ENCODE measurements at places on chromosomes 6 and 20.

GRCh38 chr6:136051140-136051775, 198.9 kb downstream of the MTFR2 start:
- no peak for DNase-seq

GRCh38 chr20:63107449-63108200, 100.9 kb upstream of the BHLHE23 start:
- no peak for DNase-seq

DNA sequence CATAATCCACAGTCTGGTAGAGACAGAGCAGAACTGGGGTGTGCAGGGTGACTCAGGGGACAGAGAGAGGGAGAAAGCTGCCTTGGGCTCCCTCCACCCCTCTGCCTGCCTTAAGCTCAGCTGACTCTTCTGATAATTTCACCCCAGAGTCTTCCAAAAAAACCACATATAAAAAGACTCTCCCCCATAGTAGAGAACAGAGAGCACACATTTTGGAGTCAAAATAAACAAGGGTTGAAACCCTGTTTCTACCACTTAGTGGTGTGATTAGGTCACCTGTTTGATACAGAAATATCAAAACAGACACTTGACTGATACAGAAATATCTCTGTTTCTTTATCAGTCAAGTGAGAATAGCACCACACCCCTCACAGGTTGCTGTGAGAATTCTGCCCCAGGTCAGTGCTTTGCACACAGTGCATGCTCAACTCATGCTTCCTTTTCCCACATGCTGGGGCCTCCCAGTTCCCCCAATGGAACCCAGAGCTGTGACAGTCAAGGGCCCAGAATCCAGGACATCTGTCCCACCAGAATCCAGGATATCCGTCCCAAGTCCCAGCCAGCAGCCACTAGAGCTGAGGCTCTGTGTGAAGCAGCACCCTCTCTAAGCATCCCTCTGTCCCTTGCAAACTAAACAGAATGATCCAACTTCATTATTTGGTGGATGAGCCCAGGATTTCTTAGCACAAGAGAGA, 1.2 kb downstream of the TREML2 start:
- DNase-seq, result no peak

DNA sequence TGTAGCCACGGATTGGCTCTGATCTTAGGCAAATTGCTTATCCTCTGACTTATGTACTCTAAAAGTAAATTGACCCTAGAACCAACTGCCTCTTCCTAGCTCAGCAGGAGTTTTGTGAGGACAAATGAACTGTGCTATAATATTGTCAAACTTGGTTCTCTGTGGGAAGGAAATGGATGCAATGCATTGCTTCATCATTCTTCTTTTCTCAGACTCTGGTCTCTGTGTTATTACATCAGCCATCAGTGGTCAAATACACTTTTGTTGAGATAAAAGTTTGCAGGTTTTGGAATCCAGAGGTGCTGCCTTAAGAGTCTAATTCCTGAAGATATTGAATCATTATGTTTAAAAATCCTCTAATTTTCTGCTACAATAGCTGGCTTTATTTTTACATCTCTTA, 64.9 kb downstream of the SLC24A3 start:
- no peak for DNase-seq

GRCh38 chr6:137637121-137637520, 142.9 kb upstream of the OLIG3 start:
- DNase-seq, result peak; percentile 32

GRCh38 chr20:46358346-46359058, 47.9 kb downstream of the ELMO2 start:
- no peak for DNase-seq

DNA sequence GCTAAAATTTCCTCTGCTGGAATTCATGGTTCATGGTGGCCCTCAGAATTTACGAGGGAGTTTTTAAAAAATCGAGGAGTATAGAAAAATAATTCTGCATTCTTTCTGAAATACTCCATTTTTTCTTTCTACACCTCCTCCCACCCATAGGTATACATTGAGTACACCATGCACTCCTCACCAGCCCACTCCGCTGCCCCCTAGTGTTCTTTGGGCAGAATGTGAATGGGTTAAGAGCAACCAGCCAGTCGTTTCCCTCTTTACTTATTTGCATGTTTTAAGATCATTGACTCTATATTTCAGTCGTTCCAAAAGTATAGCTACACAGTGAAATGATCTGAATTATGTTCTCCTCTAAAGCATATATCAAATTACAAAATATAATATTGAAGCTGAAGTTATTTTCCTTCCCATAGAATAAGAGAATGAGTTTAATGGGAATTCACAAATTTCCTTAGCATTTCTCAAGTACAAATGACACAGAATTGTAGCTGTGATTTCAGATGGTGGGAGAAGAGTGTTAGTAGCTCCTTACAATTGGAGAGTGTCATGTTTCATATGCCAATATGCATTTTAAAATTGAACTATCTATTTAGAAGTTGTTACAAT, 977.7 kb upstream of the SLC35B3 start:
- DNase-seq, result peak; percentile 14

- no peak for DNase-seq
Measured at GRCh38 chr20:61260905-61261304, 8.8 kb downstream of the CDH4 start.

DNA sequence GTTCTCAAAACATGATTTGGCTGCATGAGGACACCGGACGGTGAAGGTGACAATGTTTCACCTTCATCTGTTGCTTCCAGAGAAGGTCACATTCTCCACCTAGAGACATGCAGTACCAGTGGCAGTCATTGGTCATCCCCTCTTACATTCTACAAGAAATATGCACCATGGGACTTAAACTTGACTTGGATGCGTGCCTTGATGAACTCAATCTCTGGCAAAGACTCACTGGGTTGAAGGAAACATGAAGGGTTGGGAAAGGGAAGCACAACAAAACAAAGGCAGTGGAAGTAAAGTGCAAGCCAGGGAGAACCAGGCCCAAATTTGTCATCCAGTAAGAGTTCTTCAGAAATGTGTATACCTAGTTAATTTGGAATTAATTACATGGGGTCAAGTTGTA, 39.4 kb upstream of the ARMH2 start:
- DNase-seq, result no peak

DNA sequence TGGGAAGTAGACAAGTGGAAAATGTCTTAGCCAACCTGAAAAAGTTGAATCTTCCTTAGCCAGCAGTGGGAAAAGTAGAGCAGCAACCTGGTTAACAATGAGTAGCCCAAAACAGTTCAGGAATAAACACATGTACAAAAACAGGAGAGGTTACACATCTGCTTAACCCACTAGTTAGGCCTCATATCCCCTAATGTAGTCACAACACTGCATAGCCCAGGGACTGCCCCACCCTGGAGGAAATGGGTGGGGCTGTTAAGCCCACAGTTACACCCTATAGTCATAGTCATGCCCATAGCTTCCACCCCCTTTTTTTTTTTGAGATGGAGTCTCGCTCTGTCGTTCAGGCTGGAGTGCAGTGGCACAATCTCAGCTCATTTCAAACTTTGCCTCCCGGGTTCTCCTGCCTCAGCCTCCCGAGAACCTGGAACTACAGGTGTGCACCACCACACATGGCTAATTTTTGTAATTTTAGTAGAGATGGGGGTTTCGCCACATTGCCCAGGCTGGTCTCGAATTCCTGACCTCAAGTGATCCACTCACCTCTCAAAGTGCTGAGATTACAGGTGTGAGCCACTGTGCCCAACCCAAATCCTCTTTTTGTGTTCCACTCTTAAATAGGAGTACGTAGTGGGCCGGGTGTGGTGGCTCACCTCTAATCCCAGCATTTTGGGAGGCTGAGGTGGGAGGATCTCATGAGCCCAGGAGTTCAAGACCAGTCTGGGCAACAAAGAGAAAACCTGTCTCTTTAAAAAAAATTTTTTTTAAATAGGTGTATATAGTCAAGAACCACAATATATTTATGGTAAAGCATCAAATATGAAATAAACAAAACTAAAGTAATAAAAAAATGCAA, 24.5 kb downstream of the ILRUN start:
- peak; percentile 80 for DNase-seq

GRCh38 chr6:90233994-90234393, 62.6 kb downstream of the BACH2 start:
- no peak for DNase-seq

GRCh38 chr6:91185072-91185471, 598.2 kb upstream of the MAP3K7 start:
- no peak for DNase-seq

GRCh38 chr6:52620906-52621190, 44.0 kb upstream of the TRAM2 start:
- no peak for DNase-seq

GRCh38 chr20:40341561-40341960, 347.5 kb downstream of the MAFB start:
- DNase-seq, result no peak

DNA sequence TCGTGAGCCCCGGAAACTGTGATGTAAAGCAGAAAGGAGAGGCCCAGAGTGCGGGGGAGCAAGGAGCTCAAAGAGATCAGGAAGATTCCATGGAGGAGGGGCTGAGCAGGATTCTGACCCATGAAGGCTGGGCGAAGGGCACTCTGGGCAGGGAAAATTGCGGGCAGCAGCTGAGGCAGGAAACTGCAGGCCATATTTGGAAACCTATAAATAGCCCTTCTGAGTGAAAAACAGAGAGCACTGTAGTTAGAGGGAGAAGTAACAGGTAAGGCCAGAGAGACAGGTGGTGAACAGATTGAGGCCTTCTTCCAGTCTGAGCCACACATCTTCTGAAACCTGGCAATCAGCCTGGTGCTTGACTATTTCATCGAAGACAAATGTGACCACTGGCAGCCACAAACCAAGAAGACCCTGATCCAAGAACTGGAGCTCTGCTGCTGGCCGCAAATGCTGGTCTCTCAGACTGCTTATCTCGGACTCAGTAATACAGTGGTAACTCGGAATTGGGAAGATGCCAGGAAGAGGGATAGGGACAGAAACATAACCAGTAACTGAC, 14.1 kb upstream of the BEND3 start:
- DNase-seq, result no peak

DNA sequence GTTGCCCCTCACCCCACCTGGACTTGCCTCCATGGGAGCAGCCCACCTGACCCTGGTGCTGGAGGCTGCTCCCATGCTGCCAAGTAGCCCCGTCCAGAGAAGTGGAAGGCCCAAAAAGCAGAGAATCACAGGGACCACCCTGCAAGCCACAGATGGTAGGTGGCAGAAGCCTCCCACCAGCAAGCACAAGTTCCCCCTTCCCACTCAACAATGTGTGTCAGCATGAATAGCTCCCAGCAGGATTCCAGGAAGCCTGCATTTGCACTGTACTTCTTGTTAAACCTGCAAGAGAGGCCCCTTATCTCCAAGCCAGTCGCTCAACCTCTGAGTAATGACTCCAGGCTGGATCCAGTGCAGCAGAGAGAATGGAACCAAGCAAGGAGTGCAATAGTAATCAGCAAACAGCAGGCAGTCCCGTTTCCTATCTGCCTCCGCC, 180.8 kb upstream of the CST7 start:
- no peak for DNase-seq

DNA sequence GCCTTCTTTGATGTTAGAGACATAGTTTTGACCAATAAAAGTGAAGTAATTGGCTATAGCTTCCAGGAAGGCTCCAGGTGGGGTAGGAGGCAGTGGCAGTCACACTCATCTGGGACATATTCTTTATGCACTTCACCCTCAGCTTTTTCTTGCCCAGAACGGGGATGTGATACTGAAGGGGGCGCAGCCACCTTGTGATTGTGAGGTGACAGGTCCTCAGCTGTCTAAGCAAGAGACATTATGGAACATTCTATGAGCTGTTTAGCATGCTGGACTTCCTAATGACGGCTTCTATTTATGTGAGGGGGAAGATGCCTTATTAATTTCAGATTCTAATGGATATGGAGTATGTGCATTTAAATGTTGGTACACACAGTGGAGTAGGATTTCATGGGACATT, 151.3 kb upstream of the ZFP64 start:
- no peak for DNase-seq

DNA sequence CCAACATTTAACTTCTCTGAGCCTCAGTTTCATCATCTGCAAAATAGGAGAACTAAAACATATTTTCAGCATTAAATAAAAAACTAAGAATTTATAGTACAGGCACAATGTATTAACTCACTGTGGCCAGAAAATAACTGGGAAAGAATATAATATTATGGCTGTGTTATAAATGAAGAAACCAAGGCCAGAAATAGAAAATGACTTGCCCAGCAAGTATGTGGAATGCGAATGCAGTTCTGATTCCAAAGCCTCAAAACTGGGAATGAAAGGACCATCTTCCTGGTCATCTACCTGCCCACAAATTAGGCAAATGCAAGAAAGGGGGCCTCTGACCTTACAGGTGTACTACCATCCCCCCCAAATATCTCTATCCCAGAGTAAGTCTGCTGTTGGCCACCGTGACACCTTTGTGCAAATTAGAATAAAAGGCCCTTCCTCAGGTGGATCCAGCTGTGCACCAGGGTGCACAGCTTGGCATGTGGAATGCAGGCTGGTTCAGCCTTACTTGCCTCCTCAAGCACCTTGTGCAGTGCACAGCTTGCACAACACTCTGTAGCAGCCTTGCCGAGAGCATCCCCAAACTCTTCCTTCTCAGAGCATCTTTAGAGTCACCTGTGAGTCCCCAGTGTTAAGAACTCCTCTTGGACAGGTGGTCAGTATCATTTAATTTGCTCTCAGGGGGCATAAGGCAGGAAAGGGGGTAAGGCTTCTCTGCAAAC, 4.4 kb downstream of the SLC13A3 start:
- no peak for DNase-seq

- DNase-seq, result no peak
Measured at GRCh38 chr20:20334489-20334888, 33.4 kb upstream of the INSM1 start.
